ENCODE measurements at places on chromosomes 6 and 20.

DNA sequence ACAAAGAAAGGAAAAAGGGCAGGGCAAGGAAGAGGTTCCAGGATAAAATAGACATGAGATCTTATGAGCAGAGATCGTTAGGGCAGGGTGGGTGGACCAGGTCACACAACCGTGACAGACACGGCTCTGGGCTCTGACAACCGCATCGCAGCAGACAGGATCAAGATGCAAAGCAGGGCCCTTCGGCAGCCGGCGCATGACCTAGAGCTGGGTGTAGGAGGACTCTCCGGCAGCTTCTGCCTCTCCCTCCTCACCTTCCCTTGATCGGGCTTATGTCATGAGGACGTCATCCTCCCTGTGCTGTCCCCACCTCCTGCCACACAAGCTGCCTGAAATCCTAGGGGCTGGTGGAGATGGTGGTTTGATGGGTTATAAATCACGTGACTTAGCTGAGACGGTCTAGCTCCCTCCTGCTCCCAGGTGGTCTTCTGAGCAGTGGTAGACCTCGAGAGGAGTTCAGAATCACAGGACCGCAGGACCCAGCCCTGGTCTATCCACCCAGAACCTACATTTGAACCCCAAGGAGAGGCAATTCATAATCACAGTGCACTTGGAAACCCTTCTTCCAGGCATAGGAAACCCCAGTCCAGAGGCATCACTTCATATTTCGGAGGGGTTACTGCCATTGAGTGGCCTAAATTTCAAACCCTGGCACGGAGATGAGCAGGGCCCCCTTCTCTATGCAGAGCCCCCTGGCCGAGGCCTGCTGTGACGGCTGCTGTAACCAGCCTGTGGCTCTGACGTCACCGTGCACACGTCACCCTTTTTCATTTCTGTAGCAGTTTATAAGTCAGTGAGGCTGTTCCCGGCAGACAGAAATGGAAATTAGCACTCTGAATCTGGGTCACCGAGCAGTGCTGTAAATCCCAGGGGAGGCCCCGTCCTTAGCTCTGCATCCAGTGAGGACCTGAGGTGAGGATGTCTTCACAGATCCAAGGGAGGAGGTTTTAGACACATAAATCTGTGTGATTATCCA is 8.7 kb upstream of the CCR6 start:
- DNase-seq = no peak

- peak; percentile 11 for DNase-seq
These were observed 58.5 kb downstream of the SCAF8 start for GRCh38 chr6:154791556-154792317.

DNA sequence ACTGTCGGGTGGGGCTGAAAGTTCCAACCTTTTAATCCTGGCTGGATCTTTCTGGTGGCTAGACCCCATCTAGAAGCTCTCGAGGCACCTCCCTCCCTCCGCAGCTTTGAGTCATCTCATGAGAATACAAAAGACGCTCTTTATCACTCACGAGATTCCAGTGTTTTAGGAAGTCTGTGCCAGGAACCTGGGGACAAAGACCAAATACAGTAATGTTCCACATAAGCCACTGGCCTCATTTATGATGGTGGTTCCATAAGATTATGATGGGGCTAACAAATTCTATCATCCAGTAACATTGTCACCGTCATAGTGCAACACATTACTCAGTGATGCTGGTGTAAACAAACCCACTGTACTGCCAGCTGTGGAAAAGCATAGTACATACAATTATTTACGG is 48.7 kb downstream of the NCOA7 start:
- no peak for DNase-seq

DNA sequence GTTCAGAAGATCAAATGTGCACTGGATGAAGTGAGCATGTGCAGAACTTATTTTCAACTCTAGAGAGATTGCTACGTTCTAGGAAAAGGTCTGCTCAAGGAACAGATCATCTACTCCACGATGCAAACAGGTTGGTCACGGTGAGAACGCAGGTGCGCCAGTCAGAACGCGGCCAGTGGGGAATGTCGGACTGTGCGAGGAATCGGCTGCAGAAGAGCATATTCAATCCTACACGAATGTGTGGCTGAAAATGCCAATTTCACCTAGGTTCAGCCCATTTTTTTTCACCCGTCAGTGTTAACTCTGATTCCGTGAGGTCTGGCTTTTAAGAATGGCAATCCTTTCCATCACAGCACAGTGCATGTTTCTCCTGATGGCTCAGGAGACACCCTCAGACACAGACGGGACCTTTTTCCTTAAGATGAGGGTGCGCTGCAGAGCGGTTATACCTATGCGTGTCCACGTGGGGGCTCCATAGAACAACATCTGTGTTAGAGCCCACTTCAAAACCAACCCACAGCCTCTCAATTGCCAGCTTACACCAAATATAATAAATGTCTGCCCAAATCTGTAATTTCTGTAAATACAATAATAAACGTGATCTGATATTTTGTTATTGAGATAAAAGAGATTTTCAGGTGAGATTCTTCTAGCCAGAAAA is 250.4 kb downstream of the FOXA2 start:
- peak; percentile 12 for DNase-seq

DNA sequence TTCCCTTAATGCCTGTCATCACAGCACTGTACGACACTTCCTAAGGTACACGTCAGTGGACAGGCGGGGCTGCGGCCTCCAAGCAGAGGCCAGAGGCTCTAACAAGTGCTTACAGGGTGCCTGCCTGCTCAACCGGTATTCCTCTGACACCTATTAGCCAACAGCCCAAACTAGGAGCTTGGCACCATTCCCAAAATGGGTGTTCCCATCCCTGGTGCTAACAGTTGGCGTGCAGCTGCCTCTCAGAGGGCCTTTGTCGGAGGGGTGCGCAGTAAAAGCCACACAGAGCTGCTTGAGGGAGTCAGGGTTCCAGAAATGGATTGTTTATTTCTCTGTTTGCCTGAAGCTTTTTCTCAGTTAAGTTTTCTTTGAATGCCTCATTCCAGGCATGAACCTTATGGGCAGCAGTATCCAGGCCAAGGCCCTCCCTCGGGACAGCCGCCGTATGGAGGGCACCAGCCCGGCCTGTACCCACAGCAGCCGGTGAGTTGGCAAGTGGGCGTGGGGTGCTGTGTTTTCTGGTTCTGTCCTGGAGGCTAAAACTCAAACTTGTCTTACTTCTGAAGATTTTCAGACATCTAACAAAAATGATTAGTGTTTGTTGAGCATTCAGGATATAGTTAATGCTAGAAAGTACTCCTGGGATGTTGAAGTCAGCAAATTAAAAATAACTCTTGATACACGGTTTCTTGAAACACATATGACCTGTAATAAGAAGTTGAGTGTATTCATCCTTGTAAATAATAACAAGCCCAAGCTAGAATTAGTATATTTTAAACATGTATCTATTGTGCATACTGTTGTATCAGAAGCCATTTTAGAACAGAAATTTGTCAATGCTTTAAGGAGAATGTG is 124.7 kb downstream of the TMEM242 start:
- DNase-seq = no peak

- DNase-seq = no peak
These were observed 6.8 kb downstream of the TIAM2 start for GRCh38 chr6:155001934-155002333.

- no peak for DNase-seq
These were observed 296.3 kb downstream of the FOXC1 start for GRCh38 chr6:1906014-1906413.

GRCh38 chr6:79266051-79266450 is 31.6 kb upstream of the HMGN3 start:
- no peak for DNase-seq

- peak; percentile 24 for DNase-seq
These were observed 26.8 kb downstream of the C6orf89 start for GRCh38 chr6:36912586-36912985.

DNA sequence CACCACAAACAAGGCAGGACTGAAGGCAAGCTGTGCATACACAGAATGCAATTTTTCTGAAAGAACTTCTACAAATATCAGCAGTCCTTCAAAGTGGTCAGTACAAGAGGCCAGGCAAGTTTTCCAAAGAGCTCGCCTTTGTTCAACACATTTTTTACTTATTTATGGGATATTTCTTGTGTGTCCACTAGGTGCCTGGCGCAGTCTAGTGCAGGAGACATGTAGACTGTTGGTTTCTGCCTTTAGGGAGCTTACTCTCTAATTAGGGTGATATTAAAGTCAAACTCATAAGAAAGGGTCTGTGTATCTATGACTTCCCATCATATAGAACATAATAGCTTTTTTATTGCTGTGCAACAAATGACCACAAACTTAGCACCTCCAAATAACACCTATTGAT is 21.2 kb upstream of the VEGFA start:
- DNase-seq = no peak

DNA sequence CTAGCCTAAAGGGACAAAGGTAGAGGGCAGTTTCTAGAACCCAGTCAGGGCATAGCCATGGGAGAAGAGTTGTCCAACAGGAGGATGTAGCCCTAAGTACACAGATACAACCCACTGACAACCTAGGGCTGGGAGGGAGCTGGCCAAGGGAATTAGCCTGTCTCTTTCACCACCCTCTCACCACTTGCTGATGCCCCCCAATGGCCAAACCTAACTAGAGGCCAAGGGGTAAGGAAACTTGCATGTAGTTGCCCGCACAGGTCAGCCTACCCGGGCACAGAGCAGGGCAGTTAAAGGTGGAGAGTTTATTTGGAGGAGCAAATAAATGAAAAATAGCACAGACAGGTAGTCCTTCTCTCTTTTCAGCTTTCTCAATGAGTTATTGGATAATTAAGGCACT is 143.3 kb downstream of the LRFN2 start:
- DNase-seq = no peak

GRCh38 chr6:122042960-122043735 is 356.3 kb upstream of the HSF2 start:
- no peak for DNase-seq

GRCh38 chr6:18115356-18115755 is 7.1 kb downstream of the NHLRC1 start:
- DNase-seq = no peak

GRCh38 chr6:15473741-15474161 is 189.1 kb downstream of the DTNBP1 start:
- DNase-seq = no peak

DNA sequence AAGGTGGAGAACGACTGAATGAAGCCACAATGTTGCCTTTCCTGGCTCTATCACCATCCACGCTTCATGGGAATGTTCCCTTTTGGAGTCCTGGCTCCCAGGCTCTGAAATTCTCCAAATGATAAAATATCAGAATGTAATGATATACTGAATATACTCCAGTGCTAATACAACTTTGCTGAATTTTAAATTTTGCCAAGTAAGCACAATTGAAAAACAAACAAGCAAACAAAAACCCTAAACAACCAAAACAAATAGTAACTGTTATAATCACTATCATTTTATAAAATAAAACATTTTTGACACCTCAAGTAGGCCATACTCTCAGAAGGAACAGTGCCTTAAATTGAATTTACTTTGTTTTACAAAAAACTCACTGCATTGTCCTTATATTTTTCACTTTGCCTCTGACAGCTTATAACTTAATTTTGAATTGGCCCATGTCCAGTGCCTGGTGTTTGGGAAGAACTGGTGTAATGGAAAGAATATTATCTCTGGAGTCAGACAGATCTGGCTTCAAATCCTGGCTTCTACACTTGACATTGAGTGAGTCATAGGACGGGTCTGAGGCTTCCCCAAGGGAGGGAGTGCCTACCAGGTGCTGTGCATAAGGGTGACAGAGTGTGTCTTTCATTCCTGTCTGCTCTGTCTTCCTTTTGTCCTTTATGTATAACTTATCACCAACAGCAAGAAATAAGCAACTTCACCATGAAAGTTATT is 698.3 kb downstream of the EPM2A start:
- peak; percentile 43 for DNase-seq

GRCh38 chr6:153662982-153663381 is 376.1 kb upstream of the OPRM1 start:
- DNase-seq = no peak

DNA sequence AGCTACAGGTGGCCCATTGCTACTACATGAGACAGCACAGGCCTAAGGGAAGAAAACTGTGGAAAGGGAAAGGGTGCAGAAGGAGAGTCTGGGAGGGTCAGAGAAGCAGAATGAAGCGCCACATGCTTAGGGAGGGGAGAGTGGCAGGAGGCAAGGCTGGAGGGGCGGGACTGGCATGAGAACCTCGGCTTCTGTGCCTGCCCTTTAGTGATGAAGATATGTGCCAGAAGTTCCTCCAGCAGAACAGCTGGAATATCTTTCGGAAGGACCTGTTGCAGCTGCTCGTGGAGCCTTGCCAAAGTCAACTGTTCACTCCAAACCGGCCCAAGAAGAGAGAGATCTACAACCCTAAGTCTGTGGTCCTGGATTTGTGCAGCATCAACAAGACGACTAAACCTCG is 61.8 kb downstream of the CNBD2 start:
- no peak for DNase-seq

DNA sequence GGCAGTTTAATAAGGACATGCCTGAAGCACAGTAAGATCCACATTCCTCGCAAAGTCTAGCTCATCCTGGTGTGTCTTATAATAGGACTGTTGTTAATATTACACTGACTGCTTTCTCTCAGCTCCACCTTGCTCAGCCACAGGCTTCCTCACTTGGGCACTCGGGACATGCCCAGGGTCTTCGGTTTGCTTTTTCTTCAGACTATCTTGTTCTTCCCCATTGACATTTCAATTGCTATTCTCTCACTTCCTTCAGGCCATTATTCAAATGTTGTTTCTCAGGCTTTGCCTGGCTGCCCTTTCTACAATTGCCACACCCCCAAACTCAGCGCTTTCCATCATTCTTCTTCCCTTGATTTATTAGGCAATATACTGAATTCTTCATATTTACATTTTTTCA is 274.8 kb upstream of the RGS17 start:
- no peak for DNase-seq

DNA sequence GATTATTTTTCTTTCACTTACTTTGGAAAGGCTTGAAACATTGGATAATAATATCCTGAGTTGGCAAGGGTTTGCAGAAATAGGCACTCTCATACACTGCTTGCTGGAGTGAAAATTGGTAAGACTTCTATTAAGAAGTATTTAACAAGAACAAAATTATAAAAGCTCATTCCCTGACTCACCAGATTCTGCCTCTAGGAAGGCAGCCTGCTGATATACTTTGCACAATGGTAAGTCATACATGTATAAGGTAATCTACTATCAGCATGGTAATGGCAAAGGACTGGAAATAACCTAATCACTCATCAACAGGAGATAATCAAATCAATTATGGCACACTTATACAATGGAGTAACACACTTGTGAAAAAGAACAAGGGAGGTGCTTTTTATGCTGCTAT is 85.8 kb downstream of the PLCG1 start:
- DNase-seq = peak; percentile 9

DNA sequence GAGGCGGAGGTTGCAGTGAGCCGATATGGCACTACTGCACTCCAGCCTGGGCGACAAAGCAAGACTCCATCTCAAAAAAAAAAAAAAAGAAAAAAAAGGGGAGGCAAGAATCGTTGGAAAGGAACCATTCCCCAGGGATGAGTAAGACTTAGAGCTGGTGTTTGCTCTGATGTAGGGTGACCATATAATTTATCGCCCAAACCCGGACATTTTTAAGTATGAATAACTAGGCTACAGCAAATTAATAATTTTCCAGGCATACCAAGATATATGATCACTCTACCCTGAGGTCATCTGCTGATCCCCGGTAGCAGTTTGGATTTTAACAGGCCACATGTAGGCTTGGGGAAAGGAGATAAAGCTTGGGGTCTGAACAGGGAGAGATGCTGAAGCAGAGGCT is 260.9 kb downstream of the BTBD9 start:
- no peak for DNase-seq
